ENCODE measurements at places on chromosomes 4 and X. TPM values are rescaled to one million over a fixed set of nuclear protein-coding genes. Genes with fewer than 3 reads are reported as not detected.

GRCh38 chr4:16007471-16008095, 44.6 kb upstream of the FGFBP2 start:
- no peak for DNase-seq

DNA sequence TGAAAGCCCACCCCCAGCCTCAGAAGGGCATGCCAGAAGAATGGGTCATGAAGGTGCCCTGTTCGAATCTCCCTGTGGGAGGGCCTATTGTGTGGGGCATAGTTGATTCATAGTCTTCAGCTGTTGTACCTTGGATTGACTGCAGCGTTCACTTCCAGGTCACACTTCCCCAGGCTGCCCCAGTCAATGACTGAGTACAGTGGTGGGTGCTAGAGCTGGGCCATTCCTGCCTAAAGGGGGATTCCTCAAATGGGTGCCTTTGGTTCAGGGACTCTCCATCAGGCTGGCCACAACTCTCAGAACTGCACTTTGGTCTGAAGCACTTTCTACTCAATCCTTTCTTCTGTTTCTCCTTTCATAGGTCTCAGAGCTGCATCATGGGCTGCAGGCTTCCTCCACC, 35.0 kb upstream of the RASGEF1B start:
- no peak for DNase-seq

DNA sequence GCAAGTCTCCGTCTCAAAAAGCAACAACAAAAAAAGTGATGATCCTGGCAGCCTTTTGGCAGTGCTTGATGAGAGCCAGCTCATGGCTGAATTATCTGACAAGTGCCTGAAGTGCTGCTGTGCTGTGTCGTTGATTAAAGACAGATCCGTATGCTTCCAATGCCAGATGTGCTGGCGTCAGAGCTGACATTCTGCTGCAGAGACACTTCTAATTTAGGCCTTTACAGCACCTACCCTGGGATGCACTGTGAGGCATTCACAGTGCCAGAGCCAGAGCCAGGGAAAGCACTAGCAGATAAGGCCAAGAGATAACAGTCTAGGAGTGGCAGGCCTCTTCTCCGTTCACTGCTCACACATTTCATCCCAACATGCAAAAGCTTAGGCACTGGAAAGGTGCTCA, 995.5 kb downstream of the RAB28 start:
- no peak for DNase-seq

- DNase-seq: no peak
These were observed 21.8 kb downstream of the C4orf33 start for GRCh38 chr4:129117705-129118104.

HELQ gene
- 6.2 TPM for total RNA-seq

PABPC4L gene
- 0.97 TPM for total RNA-seq

Measured in Daoy (cell line).